Stimulated activated CD4-positive, alpha-beta T cell treated with anti-CD3 and anti-CD28 coated beads, TNF-alpha, amount 100 ng/mL, for 1 hour (primary cell): ENCODE measurements at places on chromosomes 3 and 15.
A peak's percentile ranks its signal among the peaks of the same experiment; 100 is the strongest.

DNA sequence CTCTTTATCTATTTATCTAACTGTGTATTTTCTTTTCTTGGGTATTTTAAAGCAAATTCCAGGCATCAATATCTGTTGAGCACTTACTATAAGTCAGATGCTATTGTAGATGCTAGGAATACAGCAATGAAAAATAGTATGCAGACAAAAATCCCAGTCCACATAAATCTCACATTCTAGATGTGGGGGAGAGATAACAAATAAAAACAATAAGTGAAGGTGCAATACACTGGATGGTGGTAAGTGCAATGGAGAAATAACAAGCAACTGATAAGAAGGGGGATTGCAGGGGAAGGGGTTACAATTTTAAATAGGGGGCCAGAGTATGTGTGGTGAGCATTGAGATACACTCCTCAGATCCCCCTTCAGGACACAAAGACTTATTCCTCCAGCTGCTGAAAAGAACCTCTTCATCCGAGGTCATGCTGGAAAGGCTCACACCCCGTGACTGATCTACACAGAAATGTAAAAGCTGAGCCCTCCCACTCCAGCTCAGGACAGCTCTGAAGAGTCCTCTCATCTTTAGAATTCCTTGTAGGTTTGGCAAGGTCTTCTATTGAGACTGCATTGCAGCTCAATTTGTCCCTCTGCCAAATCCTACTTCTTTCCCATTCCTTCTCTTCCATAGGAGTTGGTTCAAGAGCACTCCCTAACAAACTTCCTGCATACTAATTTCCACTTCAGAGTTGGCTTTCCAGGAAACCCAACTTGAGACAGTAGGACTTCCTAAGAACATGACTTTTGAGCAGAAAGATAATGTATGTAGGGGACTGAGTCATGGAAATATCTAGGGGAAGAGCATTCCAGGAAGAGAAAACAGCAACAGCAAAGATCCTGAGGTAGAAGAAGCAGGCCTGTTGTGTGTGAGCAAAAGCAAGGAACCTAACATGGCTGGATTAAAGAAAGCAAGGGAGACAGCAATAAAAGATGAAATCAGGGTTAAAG is 8.1 kb upstream of the SCG3 start:
- no peak for DNase-seq

GRCh38 chr15:23497710-23498111 is 50.7 kb upstream of the GOLGA6L2 start:
- DNase-seq: no peak

DNA sequence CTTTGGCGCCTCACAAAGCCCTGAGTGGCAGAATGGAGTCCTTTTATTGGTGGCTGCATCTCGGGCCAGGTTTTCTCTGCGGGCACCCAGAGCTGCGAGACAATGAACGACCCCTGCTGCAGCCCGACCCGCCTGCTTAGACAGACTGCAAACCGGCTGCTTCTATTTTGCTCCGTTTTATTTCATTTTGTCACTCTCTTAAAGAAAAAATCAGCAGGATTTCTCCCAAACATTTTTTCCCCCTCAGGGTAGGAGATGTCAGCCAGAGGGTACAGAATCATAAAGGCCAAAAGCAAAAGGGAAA is 64.8 kb downstream of the OXNAD1 start:
- no peak for DNase-seq

GRCh38 chr3:24052446-24052845 is 107.4 kb downstream of the NR1D2 start:
- DNase-seq: no peak

DNA sequence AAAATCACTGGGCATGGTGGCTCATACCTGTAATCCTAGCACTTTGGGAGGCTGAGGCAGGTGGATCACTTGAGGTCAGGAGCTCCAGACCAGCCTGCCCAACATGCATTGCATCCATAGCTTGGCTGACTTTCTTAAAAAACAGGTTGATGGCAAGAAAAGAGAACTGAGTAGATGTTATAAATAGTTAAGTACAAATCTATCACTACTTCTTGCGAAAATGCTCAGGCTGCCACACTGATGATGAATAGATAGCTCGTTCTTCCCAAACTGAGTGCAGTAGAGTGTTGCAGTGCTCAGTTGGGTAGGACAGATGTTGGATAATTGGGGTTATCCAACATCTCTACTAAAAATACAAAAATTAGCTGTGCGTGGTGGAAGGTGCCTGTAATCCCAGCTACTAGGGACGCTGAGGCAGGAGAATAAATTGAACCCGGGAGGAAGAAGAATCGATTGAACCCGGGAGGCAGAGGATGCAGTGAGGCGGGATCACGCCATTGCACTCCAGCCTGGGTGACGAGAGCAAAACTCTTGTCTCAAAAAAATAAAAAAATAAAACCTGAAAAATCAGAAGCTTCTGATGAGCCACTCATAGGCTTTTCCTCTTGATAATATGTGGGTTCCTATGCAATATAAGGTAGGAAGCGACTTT is 1.2 kb downstream of the BTLA start:
- DNase-seq: no peak

GRCh38 chr15:75842722-75843677 is at the start of gene UBE2Q2:
TSS of gene UBE2Q2 (plus strand) at chr15:75843447. CDS start at chr15:75843667, 220 bp downstream.
- peak; percentile 57 for DNase-seq

- DNase-seq: no peak
Measured at GRCh38 chr15:73996939-73997338, 2.4 kb downstream of the PML start.

- DNase-seq: no peak
Measured at GRCh38 chr3:173826901-173827609, 429.5 kb downstream of the NLGN1 start.

- DNase-seq: no peak
Measured at GRCh38 chr15:77104155-77104554, 33.2 kb upstream of the TSPAN3 start.

- DNase-seq: no peak
Measured at GRCh38 chr15:66388043-66388363, 1.3 kb downstream of the MAP2K1 start.

- no peak for DNase-seq
Measured at GRCh38 chr3:97510795-97511194, 253.8 kb upstream of the ARL6 start.

DNA sequence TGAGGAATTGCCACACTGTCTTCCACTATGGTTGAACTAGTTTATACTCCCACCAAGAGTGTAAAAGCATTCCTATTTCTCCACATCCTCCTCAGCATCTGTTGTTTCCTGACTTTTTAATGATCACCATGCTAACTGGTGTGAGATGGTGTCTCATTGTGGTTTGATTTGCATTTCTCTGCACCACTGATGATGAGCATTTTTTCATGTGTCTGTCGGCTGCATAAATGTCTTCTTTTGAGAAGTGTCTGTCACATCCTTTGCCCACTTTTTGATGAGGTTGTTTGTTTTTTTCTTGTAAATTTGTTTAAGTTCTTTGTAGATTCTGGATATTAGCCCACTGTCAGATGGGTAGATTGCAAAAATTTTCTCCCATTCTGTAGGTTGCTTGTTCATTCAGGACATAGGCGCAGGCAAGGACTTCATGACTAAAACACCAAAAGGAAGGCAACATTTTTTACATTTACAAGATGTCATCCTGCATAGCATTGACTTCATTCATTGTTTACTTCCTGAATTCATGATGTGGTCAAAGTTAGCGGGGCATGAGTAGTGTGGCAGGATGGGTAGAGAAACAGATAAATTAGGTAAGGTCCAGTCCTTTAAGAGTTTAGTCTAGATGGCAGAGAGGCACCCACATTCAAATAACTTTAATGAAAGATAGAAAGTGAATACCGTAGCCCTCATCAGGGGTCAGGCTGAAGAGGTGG is 45.1 kb upstream of the LPP start:
- DNase-seq: no peak

- no peak for DNase-seq
Measured at GRCh38 chr3:101928890-101929289, 79.6 kb downstream of the NFKBIZ start.

- no peak for DNase-seq
Measured at GRCh38 chr3:53696401-53697172, 149.6 kb downstream of the CHDH start.

GRCh38 chr3:11548721-11549131 is 95.0 kb downstream of the VGLL4 start:
- DNase-seq: no peak

GRCh38 chr3:194685718-194686413 is at the start of gene FAM43A:
TSS of gene FAM43A (plus strand) at chr3:194685883. CDS start at chr3:194686827, 944 bp downstream.
- peak; percentile 59 for DNase-seq
